ENCODE measurements at places on chromosomes 4 and X. TPM values are rescaled to one million over a fixed set of nuclear protein-coding genes. Genes with fewer than 3 reads are reported as not detected.

The CD40LG gene
- not detected for total RNA-seq

The CYTL1 gene
- 0.42 TPM for total RNA-seq

The ZIC3 gene
- not detected for total RNA-seq

The PARM1 gene
- total RNA-seq = 0.07 TPM

Measured in foreskin keratinocyte (primary cell).